Activated CD8-positive, alpha-beta memory T cell treated with anti-CD3 and anti-CD28 coated beads for 1 hour (primary cell): ENCODE measurements at places on chromosomes 1 and 21.
A peak's percentile ranks its signal among the peaks of the same experiment; 100 is the strongest.

DNA sequence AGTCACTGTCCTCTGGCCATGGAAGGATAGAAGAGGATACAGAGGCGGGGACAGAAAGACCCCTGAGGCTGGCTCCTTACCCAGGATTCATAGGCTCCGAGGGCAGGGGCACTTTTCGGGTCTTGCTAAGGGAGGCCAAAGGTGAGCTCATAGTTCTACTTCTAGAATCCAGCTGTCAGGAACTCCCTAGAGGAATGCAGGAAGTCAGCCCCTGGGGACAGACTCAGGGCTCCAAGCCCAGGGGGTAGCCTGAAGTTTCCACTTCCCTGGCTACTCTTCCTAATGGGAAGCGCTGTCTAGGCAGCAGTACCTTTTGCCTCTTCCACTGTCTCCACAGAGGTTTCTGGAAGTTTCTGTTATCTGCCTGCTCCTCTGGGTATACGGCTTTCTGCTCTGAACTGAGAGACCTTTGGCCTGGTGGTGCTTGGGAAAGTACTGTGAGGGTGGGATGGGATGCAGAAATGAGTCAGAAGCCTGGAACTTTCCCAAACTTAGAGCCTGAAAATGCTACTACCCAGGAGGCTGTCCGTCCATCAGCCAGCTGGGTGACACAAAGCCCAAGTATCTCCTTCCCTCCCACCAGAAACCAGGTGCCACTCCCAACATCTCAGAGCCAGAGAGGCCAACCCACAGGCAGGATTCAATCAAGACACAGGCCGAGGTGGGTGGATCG is 3.6 kb downstream of the UBXN11 start:
- DNase-seq, result no peak

DNA sequence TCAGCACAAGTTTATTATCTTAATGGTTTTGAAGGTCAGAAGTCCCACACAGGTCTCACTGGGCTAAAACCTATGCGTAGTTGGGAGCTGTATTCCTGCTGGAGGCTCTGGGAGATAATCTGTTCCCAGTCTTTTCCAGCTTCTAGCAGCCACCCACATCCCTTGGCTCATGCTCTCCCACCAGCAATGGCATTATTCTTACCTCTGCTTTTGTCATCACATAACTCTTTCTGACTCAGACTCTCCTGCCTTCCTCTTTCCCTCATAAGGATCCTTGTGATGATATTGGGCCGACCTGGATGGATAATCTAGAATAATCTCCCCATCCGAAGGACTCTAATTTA is 122.2 kb upstream of the PRDX6 start:
- no peak for DNase-seq

DNA sequence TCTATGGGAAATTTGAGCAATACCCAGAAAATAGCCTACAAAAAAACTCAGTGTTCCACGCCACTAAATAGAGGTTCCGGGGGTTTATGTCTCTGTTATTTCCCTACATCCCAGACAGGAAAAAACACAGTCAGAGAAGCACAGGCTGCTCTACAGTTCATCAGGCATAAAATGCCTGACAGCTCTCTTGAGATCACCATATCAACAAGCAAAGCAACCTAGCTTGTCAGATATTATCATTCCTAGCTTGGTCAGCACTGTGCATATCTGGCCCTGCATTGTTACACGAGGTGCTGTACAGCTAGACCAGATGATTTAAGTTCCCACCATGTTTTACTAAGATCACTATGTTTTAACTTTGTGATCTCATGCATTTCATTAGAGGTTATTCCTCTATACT is 172.6 kb downstream of the PTPRC start:
- no peak for DNase-seq

DNA sequence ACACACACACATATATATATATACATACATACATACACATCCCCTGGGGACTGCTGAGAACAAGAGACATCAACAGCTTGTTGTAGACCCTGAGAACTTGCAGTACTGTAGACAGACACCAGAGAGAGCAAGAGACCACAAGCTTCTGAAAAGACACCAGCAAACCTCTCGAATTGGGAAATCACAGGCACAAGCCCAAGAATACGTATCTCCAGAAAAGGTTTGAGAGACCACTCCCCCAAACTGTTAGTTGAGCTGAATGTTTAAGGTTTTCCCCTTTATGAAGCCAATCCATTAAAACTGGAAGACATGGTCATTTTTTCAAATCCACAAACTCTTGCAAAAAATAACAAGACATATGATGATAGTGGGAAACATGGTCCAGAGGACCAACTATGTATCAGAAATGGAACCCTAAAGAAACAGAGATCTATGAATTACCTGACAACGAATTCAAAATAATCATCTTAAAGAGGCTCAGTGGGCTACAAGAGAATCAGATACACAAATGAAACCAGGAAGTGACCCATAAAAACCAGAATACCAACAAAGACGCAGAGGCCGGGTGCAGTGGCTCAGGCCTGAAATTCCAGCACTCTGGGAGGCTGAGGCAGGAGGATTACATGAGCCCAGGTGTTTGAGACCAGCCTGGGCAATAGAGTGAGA is 45.1 kb downstream of the SLC2A1 start:
- DNase-seq, result no peak

DNA sequence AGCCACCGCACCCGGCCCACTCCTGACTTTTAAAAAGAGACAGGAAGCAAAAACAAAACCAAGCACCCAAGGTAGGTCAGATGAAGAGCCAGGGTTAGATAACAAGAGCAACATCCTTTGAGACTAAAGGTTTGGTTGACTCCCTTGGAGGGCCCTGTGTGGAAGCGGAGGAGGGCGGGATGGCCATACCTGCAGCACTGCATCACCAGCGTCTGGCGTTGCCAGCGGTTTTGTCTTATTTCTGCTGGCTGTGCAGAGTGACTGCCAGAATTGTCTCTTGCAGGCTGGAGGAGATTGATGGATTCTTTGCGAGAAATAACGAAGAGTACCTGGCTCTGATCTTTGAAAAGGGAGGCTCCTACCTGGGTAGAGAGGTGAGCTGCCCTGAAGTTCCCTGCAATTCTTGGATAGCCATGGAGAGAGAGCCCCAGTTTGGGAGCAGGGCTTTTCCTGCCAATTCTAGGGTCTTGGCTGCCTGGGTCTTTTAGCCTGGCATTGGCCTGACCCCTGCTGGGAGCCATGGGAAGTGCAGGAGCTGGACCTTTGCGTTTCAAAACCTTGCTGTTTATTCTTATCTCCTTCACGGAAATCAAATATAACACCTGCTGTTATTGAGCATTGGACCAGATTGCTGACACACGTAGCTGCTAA is 24.0 kb downstream of the QSOX1 start:
- no peak for DNase-seq

- DNase-seq, result peak; percentile 48
Observed at GRCh38 chr1:17494114-17494729, 45.3 kb upstream of the ARHGEF10L start.

DNA sequence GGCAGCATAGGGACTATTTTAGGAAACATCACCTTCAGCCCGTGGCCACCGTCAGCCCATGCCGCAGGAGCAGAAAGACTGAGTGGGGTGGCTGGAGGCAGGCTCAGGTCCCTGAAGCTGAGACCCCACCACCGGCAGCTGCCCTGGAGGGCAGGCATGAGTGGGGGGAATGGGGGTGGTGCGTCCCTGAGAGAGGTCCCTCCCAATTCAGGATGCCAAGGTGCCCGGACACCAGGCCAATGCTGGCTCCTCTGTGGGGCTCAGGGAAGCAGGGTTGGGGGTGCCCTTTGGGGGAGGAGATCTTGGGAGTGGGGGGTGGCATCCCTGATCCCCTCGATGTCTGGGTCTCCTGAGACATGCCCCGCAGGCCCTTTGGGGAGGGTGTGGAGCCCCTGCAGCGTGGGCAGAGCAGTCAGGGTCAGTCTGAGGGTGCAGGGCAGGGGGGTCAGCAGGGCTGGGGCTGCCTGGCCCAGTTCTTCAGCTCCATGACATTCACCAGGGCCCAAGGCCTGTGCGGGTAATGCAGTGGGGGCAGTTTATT is 998 bp upstream of the TTC34 start:
- DNase-seq, result no peak

DNA sequence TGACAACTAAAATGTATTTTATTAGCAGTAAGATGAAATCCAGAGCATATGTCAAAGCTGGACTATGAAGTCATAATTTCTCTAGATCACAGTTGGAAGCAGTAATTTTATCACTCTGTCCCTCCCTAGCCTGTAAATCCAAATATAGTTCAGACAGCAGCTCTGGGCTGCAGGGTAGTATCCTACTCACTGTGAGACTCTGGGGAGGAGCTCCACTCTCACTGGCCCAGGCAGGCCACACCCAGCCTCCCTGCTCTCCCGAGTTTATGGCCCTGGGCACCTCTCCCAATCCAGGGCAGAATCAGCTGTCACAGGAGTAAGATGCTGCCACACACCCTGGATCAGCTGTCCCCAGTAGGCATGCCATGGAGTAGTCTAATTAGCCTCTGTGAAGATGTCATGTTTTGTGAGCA is 131.1 kb downstream of the HLCS start:
- DNase-seq, result no peak

DNA sequence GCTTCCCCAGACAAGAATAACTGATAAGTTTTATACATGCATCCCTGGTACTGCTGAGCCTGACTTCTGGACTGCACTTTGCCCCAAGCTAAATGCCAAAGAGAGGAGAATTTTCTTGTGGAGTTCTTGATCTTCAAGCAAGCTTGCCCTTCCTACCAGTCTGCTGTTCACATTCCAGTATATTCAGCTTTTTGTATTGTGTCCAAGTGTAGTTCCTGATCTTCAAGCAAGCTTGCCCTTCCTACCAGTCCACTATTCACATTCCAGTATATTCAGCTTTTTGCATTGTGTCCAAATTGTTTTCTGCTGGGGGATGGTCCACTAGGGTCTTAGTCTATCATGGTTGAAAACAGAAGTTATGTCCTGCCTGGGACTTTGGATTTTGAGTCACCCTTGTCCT is 894 bp upstream of the TSEN15 start:
- no peak for DNase-seq

- no peak for DNase-seq
Observed at GRCh38 chr1:65119951-65120350, 28.1 kb upstream of the AK4 start.

- no peak for DNase-seq
Observed at GRCh38 chr1:160978510-160978927, 23.9 kb upstream of the ITLN2 start.
